Central memory CD8-positive, alpha-beta T cell (primary cell): ENCODE measurements at places on chromosomes 5 and 9.

DNA sequence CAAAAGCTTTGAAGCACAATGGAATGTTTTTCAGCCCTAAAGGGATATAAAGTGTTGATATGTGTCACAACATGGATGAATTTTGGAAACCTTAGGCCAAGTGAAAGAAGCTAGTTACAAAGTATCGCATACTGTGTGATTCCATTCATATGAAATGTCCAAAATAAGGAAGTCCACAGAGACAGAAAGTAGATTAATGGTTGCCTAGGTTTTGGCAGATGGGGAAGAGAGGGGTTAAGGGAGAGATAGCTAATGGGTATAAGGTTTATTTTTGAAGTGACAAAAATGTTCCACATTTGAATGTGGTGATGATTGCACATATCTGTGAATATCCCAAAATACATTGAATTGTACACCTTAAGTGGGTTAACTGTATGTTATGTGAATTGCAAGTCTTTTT lies 57.5 kb upstream of the MCCC2 start:
- DNase-seq, result no peak

DNA sequence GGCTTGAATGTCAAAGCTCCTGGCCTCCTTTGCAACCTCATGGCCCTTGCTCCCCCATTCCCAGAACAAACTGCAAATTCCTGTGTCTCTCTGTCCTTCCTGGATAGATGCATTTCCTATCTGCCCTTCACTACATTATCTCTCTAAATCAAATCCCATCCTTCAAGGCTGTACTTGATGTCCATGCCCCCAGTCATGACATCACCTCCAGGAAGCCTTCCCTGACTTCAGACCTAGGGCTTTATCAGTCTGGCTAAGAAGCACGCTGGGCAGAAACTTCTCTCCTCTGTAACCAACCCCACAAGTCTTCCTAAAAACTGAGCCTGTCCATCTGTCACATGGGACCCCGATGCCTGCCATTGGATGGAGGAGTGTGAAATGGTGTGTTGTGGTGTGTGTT lies 25.7 kb upstream of the TNIP1 start:
- DNase-seq, result no peak

DNA sequence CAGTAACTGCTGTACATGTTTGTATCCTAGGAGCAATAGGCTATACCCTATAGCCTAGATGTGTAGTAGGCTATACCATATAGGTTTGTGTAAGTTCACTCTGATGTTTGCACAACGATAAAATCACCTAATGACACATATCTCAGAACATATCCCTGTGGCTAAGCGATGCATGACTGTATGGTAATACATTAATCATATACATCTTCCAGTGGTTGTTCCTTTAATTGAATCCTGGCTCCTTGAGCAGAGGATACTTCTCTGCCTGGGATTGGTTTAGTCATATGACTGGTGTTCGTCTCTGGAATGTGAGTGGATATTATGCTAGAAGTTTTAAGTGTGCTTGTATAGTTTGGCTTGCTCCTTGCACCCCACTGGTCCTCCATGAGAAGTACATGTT lies 425.8 kb downstream of the MAN2A1 start:
- no peak for DNase-seq

DNA sequence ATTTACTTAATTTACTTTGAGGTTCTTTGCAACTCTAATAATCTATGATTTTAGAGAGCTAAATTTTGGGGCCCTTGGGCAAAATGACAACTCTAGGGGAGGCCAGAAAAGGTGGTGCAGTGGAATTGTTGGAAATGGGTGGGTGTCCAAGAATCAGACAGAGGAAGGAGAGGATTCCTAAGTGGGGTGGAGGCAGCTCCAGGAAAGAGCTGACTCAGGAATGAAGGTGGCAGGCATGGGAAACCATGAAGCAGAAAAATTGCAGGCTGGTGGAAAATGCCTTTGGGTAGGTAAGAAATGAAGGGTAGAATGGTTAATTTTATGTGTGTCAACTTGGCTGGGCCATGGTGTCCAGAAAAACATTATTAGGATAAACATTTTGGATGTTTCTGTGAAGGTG lies 248.5 kb upstream of the TUT7 start:
- no peak for DNase-seq

DNA sequence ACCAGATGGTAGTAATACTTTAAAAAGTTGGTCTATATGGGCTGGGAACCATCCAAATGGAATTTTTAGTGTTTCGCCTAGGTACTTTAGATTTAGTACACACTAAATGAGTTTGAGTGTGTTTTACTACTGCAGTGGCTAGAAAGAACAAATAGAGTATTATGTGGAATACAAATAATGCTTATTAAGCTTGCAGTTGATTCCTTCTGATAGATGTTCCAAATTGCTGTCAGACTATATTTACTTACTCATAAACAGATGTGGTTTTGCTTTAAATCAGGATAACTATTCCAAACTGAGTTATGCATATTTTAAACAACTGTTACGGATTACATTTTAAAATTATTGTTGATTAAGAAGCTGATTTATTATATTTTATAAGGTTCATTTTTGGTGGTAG lies 103.3 kb downstream of the ZSWIM6 start:
- DNase-seq, result no peak

DNA sequence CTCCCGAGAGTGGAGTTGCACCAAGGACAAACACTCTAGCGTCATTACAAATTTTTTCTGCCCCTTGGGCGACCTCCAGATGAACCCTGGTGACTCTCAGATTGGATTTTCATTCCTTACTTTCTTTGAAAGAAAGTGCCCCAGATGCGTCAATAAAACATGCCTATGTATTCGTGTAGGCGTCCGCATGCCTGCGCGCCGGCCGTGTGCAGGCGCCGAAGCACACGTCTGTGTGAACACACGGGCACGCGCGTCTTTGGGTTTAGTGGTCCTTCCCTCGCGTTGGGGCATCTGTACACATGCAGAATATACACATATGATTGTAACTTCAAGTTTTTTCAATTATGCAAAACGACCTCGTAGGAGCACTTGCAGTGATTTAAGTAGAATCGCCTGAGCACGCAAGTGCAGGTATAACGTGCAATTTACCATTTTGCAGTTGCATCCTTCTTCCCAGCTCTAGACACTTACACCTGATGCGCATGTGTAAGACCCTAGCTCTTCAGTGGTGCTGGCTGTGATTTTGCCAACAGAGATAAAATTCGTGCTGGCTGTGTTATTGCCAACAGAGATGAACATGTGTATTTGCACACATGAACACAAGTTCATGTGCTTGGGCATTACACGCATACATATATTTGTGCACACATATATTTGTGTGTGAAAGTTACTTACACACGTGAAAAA lies 1.9 kb upstream of the LHX2 start:
- no peak for DNase-seq

GRCh38 chr9:99055384-99055783 lies 49.5 kb upstream of the TGFBR1 start:
- no peak for DNase-seq

DNA sequence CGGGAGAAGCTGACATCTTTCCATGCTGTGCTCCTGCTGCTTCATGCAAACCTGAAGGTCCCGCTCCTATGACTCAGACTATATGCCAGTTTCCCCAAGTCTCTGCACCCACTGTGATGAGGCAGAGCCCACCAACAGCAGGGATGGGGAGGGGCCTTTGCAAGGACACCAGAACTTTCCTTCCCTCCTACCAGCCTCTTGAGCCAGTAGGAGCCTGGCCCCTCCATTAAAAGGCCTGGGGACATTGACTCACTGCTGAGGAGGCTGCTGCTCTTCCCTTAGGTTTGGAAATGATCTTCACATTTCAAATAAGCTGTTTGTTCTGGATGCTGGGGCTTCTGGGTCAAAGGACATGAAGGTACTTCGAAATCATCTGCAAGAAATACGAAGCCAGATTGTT lies 26.1 kb upstream of the CTSL start:
- DNase-seq, result no peak

DNA sequence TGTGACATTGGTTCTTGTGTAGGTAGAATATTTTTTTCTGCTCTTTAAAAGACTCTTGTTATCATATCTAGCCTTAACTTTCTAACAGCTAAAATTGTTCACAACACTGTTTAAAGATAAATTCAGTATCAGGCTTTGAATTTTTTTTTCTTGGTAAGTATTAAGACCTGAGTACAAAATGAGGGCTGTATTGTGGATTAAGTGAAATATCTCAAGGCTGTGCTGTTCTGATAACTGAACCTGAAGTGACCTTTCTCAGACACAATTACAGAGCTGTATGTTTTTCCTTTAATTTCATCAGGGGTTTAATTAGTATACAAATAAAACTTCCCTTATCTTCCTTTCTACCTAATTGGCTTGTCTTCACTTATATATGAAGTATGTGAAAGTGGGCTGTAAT lies 290.5 kb downstream of the CCDC171 start:
- DNase-seq, result no peak
